8988T (cell line): ENCODE measurements at places on chromosomes 12 and 14.

DNA sequence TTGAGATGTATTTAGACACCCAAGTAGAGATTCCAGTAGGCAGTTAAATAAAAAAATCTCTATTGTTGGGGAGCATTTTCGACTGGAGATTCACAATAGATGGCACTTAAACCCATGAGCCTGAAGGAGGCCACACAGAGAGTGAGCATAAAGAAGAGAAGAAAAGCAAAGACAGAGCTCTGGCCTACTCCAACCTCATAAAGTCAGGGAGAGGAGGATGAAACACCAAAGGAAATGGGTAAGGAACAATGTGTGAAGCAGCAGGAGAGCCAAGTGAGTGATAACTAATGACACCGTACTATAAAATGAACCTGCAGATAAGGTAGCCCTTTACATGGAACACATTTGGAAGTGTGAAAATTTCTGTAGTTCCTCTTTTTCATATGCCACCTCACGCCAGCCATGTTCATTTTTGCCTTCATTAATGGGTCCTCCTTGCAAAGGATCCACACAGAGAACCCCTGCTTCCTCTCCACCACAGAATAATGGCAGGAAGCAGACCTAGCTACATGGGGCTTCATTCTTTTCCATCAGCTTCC is 150.0 kb upstream of the SYT10 start:
- no peak for DNase-seq

GRCh38 chr12:64678248-64678647 is 68.0 kb downstream of the RASSF3 start:
- no peak for DNase-seq

GRCh38 chr12:89414851-89415250 is 62.5 kb upstream of the DUSP6 start:
- no peak for DNase-seq

GRCh38 chr14:64681796-64682710 is 22.2 kb upstream of the PLEKHG3 start:
- no peak for DNase-seq

DNA sequence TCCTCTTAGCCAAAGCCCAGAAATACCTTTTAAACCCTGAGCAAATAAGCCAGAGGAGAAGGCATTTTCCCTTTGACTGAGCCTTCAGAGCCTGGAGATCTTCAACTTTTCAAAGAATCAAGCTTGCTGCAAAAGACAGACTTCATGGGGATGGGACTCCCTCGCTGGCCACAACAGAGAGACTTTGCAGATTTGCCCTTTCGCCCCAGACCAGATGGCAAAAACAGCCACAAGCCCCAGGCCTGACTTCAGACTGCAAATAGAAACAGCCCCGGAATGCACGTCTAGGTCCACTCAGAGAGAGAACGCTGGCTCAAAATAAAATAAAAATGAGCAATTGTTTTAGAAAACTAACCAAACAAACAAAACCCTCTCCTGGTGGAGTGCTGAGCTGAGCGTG is 114.6 kb upstream of the MED13L start:
- no peak for DNase-seq
